ENCODE measurements at places on chromosomes 2 and 18.

GRCh38 chr2:160505256-160505655 is 11.6 kb upstream of the RBMS1 start:
- no peak for DNase-seq

- no peak for DNase-seq
Observed at GRCh38 chr2:67839668-67840067, 223.1 kb downstream of the C1D start.

GRCh38 chr18:56983275-56983992 is 163.5 kb upstream of the BOD1L2 start:
- no peak for DNase-seq

GRCh38 chr2:241762933-241763369 is 13.7 kb upstream of the GAL3ST2 start:
- no peak for DNase-seq

- DNase-seq = no peak
Observed at GRCh38 chr2:16785149-16785548, 119.5 kb upstream of the CYRIA start.

DNA sequence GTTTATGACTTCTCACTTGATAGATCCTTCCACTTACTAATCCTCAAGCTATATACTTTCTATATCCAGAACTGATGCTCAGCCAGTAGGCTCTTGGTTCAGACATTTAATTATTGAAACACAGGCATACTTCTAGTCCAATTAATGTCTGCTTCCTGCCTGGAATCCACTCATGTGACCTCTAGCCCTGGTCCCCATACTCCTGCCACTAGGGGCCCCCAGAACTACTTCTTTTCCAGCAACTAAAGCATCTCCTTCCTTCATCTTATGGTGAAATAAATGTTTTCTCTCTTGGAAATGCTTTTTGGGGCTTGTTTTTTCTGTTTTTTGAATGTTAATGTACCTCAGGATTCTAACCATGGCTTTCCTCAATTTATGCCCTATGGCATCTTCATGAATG is 527.6 kb downstream of the SATB2 start:
- DNase-seq = no peak

GRCh38 chr2:160220026-160220425 is 20.0 kb upstream of the ITGB6 start:
- no peak for DNase-seq

DNA sequence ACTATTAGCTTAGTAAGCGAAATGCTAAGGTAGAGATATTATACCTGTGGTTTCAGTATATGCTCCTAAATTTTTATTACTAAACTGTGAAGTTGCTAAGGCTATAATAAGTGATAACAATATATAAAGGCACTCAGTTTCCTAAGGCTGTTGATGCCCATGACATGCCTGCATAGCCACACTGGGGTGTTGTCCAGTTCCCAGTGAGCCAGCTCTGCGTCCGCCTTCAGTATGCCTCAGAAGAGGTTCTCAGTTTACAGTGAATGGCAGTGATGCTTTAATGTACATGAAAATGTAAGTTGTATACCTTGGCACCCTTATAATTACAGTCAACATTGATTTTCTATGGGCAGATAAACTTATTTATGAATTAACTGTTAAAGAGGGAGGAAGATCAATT is 7.2 kb downstream of the FHOD3 start:
- DNase-seq = no peak

- DNase-seq = no peak
Observed at GRCh38 chr2:149191915-149192314, 138.5 kb upstream of the LYPD6 start.

DNA sequence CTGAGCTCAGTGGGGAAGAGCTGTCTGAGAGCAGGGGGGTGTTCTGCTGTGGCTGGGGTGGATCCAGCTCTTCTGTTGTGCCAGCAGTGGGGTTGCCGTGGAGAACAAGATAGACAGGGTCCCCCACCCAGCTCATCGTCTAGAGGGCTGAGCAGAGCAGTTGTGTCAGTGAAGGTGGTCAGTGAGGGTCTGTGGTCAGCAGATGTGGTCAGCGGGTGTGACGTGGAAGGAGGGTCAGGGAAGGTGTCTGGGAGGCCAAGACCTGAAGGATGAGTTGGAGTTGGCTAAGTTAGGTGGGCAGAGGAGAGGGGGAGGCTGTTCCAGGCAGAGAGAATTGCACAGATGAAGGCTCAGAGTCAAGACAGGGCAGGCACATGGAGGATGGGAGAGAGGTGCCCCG is 103.1 kb downstream of the DGKD start:
- DNase-seq = no peak

DNA sequence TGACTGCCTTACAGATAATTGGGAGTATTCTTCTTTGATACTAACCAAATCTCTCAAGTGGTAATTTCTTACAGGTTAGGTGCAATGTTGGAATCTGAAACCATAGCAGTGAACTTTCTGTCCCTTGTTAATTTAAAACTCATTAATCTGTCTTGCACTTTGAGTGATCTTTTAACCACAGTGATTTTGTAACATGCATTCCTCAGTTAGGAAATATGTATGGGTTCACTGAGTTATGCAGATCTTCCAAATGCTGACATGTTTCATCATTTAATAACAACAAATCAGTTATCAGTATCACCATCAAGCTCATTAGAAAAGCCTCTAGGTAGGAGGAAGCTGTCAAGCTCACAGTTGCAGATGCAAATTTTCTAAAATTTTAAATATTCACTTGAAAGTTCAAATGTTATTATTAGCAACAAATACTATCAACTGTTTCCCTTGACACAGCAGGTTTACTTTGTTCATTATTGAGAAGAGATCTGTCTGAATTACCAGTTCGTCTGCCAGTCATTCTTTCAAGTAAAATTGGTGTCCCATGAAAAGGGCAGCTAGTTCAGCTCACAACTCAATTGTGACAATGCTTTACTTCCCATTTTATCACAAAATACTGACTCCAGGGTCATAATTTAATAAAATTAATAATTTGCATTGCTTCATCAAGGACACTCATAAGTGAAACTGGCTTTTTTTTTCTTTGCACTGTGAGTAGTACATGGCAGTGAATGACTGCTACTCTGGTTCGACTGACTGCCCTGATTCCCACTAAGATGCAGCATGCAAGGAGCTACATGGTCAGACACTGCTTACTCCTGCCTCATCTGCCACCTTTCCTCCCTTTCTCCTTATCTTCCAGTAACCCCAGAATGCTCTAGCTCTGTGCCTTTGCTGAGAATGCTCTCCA is 31.6 kb downstream of the SUCLG1 start:
- no peak for DNase-seq

GRCh38 chr18:53126210-53126609 is 786.2 kb downstream of the DCC start:
- DNase-seq = no peak

- no peak for DNase-seq
Observed at GRCh38 chr2:179447839-179448447, 183.3 kb upstream of the SESTD1 start.

DNA sequence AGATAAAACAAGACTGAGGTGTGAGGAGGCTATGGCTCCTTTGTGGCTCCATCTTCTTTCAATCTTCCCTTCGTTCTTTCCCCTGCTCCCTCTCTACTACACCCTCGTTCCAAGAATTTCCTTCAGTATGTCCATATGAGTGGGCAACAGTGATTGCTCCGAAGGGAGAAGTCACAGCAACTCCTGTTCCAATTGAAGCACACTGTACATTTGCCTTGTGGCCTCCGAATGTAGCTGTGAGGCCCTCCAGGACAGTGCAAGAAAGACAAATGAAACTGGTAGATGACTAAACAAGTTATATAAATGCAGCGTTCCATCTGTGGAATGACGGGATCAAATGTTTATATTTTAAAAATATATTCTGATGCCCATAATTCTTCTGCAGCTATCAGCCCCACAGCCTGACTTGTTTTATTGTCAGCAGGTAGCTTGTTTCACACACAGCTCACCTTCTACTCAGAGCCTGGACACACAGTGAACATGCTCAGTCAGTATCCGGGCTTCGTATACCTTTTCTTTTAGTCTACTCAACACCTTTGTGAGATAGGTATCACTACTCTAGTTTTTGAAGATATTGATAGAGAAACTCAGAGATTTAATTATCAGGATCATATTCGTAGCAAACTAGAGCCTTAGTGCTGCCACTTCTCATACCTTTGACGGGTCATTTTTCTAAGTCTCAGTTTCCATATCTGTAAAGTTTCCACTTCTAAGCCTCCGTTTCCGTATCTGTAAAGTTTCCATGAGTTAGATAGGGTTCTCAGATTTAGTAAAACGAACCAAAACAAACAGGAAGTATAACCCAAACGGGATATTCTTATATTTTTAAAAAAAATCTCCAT is 216.7 kb upstream of the STON1 start:
- DNase-seq = no peak

- no peak for DNase-seq
Observed at GRCh38 chr18:29512203-29512602, 1335.3 kb upstream of the CDH2 start.

GRCh38 chr2:239871481-239872435 is 153.4 kb downstream of the NDUFA10 start:
- DNase-seq = no peak

- no peak for DNase-seq
Observed at GRCh38 chr2:202831242-202832220, 40.0 kb downstream of the ICA1L start.

GRCh38 chr2:1233281-1233680 is 180.0 kb upstream of the TPO start:
- peak; percentile 77 for DNase-seq

- no peak for DNase-seq
Observed at GRCh38 chr2:126655051-126655450, 907 bp upstream of the GYPC start.

- no peak for DNase-seq
Observed at GRCh38 chr2:88032070-88032702, 15.8 kb upstream of the RNU2-63P start.

GRCh38 chr2:11658208-11659114 is 11.5 kb downstream of the NTSR2 start:
- DNase-seq = no peak

- no peak for DNase-seq
Observed at GRCh38 chr2:31150120-31150670, 12.0 kb upstream of the GALNT14 start.

GRCh38 chr2:30003128-30003527 is 81.7 kb upstream of the ALK start:
- no peak for DNase-seq

DNA sequence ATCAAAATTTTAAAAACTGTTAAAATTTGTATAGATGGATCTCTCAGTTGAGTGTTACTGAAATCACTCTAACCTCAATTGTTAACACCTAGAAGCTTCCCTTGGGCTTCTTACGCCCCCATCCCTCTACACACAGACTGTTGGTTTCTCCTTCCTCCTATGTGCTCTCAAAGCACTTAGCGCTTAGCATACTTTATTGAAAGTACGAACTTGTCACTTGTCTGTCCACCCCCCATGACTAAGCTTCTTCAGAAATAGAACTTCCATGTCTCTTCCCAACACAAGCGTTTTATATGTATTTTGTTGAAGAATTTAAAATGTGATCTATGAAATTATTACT is 441 bp downstream of the MPHOSPH10 start:
- DNase-seq = no peak

DNA sequence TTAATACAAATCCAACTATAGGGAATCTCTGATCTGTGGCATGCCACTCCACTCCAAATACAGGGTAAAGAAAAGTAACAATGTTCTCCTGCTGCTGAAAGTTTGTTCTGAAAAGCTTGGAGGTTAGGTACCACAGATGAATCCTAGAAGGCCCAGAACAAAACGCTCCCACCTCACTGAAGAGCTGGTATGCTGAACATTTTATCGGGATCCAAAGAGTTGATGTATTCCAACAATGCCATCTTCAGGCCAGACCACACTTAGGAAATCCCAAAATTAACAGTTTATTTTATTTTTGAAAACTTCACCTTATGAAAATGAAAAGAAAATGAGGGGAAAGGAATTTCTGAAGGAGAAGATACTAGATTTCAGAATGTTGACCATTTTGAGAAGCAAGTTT is 145.1 kb upstream of the CDH19 start:
- DNase-seq = no peak

- no peak for DNase-seq
Observed at GRCh38 chr2:11684894-11685460, 15.0 kb upstream of the NTSR2 start.

- no peak for DNase-seq
Observed at GRCh38 chr18:680392-680791, 22.9 kb downstream of the TYMS start.

DNA sequence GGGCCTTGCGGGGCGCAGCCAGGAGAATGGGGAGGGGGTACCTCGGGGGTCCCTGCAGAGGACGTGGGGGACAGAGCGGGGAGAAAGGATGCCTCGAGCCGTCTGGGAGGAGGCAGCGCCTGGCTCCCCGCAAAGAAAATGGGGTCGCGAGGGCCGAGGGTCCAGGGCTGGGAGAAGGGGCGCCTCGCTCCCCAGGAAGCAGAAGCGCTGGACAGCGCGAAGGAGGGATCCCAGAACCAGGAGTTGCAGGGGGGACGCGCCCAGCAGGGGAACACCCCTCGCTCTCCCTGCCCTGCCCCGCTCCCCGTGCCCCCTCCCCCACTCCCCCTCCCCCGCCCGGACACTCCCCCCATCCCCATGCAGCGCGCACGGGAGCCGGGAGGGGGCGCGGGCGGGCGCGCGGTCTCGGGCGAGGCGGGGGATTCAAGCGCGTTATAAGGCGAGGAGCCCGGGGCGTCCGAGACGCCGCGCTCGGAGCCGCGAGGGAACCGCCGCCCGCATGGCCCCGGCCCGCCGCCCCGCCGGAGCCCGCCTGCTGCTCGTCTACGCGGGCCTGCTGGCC is at the start of gene ERFE:
TSS of gene ERFE (plus strand) at position 462 of the 562 bp plus-strand sequence. CDS start at position 500, 38 bp downstream.
- no peak for DNase-seq

- no peak for DNase-seq
Observed at GRCh38 chr2:16081316-16082200, 141.2 kb downstream of the MYCN start.

GRCh38 chr2:33336036-33336625 is 140.3 kb upstream of the RASGRP3 start:
- no peak for DNase-seq

GRCh38 chr2:46298272-46298521 is 990 bp downstream of the EPAS1 start:
- DNase-seq = no peak

DNA sequence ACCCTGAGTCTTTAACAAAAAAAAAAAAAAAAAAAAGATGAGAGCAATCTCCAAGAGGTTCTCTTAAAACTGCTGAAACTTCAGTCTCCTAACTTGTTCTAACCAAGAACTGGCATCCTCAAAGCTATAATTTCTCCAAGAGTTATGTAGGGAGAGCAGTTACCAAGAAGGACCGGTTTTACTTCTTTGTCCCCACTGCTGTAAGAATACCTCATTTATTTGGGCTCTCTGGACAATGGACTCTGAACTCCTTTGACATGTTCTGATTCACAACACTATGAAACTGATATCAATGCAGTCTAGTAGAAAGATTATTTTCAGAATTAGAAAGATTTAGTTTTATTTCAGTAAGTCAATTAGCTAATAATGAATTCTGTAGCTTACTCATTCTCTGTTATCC is 84.5 kb upstream of the DTNB start:
- DNase-seq = no peak

DNA sequence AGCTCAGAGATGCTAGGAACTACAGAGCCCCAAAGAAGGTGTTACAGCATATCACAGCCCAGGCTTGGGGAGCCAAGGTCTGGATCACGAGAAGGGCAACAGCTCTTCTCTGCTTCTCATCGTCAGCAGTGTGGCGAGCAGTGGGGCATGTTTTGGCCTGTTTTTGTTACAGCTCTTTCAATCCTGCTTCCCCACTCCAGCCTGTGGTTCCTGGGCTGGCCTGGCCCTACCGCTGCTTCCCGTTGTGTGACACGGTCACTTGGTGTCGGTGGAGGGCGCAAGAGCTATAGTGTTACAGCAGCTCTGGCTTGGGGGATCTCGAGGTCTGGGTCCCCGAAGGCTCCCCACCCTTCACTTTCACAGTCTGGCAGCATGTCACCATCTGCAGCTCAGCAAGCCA is 870.2 kb downstream of the CBLN2 start:
- DNase-seq = no peak
